Keratinocyte (primary cell): ENCODE measurements at places on chromosomes 5 and 9. TPM values are rescaled to one million over a fixed set of nuclear protein-coding genes. Genes with fewer than 3 reads are reported as not detected.

GRCh38 chr5:123115020-123115419 is 26.0 kb downstream of the PRDM6 start:
- DNase-seq: no peak

The ISCA1 gene
- polyA plus RNA-seq: 25.1 to 37.4 TPM (median 25.2 TPM) in 3 replicates

The PGGT1B gene
- polyA plus RNA-seq: 2.4 to 5.5 TPM (median 4.4 TPM) in 3 replicates

The ANKRD34B gene
- polyA plus RNA-seq: 0.01 TPM in 1 of 3 replicates, not detected in the others

The SLC36A2 gene
- polyA plus RNA-seq: not detected in 3 replicates
